CD14-positive monocyte (primary cell): ENCODE measurements at places on chromosomes 4 and X. TPM values are rescaled to one million over a fixed set of nuclear protein-coding genes. Genes with fewer than 3 reads are reported as not detected.

MAGEA6 gene
- polyA plus RNA-seq = not detected

BEND2 gene
- 0.14 TPM for polyA plus RNA-seq

IL9R gene
- 1.0 TPM for polyA plus RNA-seq

FAM184B gene
- polyA plus RNA-seq = not detected

PGK1 gene
- 923 TPM for polyA plus RNA-seq

C4orf36 gene
- not detected for polyA plus RNA-seq

NR3C2 gene
- 0.09 TPM for polyA plus RNA-seq
